SIG-M5 (cell line): ENCODE measurements at places on chromosomes 2 and 18.

DNA sequence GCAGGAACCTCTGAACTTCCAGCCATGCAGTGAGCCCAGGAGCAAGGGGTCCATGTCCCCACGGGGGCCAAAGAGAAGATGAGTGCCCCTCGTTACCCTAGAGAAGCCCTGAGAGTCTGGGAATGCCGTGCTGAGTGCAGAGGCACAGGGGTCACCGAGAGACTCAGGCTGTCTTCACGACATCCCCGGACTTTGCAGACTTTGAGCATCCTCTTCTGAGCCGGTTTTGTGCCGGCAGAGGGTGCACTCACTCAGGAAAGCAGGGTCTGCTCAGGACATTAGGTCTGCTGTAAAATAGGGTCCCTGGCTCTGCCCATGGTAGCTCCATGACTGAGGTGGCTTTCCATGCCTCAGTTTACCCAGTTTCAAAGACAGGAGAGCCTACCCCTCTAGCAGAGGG is 71.0 kb downstream of the GALNT14 start:
- DNase-seq = no peak

GRCh38 chr2:235373171-235373570 is 120.7 kb upstream of the AGAP1 start:
- no peak for DNase-seq

- no peak for DNase-seq
Observed at GRCh38 chr18:32661486-32662299, 111.1 kb downstream of the KLHL14 start.

GRCh38 chr2:62293151-62293489 is 97.2 kb downstream of the B3GNT2 start:
- no peak for DNase-seq

DNA sequence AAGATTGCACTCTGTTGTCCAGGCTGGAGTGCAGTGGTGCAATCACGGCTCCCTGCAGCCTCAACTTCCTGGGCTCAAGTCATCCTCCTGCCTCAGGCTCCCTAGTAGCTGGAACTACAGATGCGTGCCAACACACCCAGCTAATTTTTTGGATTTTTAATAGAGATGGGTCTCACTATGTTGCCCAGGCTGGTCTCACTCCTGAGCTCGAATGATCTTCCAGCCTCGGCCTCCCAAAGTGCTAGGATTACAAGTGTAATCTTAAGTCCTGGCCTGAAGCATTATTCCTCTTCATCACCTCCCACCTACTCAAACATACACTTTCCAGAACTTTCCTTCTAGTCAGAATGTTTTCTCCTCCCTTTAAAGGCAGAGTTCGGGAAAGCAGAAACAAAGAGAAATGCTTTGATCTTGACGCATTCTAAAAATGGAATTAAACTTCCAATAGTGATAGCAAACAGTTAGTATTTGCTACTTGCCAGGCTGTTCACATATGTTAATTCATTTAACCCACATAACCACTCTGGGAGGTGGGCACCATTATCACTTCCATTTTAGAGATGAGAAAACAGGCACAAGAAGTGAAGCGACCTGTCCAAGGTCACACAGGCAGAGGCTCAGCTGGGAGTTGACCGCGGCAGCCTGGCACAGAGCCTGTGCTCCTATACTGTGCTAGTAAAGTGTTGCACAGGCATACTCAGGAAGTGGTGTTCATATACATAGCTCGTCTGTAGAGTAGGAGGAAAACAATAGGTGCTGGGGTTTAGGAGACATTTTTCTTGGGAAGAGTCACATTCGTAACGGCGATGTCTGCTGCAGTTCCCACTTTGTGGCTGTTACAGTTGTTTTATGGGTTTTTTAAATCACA is 24.6 kb downstream of the TEX44 start:
- no peak for DNase-seq

DNA sequence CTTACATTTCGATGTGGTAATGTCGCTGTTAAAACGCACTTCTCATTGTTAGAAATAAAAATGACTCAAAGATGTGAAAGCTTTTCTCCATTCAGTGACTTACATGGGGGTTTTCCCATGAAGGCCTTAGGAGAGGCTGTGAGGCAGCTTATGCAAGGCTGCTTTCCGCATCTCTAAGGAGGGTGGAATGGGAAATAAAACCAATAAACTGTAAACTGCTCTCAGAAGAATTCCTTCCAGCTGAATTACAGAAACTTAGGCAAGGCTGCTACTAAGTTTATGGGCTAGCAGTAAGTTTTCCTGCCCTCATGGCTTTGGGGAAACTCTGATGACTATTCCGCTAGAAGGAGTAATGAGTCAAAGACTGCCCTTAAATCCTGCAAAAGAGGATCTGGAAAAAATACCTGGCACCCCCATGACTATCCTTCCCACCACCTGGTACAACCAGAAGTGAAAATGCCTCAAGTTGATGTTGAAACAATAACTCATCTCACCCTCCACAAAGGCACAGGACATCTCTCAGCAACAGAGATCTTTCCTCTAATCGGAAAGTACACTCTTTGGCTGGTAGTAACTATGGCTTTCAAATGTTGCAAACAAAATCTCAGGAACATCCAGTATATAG is 97.7 kb upstream of the SMAD7 start:
- no peak for DNase-seq

DNA sequence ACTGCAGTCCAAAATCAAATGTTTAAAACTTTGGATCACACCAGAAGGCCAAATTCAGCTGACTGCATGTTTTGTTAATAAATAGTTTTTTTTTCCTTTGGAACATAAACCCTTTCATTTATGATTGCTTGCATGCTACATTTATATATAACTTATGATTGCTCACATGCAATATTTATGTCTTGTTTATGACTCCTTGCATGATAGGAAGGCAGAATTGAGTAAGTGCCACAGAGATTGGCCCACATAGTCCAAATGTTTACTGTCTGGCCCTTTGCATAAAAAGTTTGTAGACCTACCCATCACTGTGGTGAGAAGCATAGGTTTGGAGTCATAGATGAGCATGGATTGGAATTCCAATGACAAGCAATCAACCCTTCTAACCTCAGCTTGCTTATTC is 30.8 kb downstream of the WDFY1 start:
- DNase-seq = no peak

GRCh38 chr2:13919981-13920382 is 712.5 kb upstream of the LRATD1 start:
- DNase-seq = no peak

- DNase-seq = no peak
Observed at GRCh38 chr2:60366135-60366712, 187.2 kb downstream of the BCL11A start.

DNA sequence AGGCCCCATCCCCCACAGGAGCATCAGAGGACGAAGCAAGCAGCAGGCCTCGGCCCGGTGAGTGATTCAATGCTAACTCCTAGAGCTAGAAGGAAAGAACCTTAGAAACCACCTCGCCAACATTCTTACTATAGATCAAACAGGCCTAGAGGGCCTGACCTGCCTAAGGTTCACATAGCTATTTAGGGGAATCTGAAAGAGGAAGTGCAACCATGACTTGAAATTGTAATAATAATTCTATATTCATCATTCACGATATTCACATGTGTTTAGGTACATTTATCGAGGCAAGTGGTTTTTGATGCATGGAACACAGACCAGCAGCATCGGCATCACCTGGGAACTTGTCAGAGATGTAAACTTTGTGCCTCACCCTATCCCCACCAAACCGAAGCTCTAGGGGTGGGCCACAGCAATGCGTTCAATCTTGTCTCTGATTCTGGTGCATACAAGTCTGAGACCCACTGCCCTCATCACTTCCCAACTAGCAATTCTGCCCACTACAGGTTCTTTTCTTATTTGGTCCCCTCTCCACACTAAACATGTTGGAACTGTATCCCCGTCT is 78.0 kb upstream of the DNMT3A start:
- no peak for DNase-seq

- no peak for DNase-seq
Observed at GRCh38 chr2:216775043-216775453, 79.7 kb upstream of the IGFBP5 start.

DNA sequence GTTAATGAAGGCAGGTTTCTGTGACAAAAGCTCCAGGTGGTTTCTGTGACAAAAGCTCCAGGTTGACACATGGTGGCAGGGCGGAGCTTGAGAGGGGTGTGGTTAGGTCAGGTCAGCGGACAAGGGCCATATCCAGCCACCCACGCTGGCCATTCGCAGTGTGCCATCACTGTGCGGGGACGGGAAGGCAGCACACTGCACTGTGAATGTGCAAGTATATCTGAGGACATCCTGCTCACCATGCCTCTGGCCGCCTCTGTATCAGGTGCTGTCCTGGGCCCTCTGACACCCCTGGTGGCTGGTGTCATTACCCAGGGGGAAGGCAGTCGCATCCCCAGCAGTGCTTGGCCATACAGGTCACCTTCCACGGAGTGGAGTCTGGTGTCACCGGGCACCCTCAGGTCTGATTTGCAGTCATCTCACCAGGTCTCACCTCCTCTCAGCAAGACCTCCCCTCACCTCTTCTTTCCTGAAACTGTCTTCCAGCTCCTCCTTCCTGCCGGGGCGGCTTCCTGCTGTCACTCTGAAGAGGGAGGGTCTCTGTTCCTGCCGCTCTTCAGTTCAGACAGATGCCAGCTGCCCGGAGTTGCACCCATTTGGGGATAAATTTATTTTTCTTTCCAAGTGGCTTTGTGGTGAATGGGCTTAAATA is 34.9 kb downstream of the CTIF start:
- no peak for DNase-seq

- DNase-seq = peak; percentile 44
Observed at GRCh38 chr2:10400568-10400977, 47.6 kb downstream of the ODC1 start.

DNA sequence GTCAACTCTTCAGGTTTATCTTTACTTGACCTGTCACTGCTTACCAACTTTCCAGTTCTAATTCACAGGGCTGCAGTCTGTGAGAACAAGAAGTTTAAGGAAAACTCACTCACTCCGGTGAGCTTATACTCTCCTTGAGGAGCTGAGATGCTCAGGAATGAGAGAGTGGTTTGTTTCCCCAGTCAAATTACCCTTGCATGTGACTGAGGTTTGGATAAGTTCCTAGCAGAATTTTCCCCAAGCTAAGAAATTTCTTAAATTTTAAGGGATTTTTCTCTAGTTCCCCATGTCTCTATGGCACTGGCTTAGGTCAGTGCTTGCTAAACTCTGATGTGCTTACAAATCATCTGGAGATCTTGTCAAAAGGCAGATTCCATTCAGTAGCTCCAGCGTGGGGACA is 12.8 kb upstream of the CCDC85A start:
- DNase-seq = no peak

GRCh38 chr2:9122367-9122766 is 84.2 kb upstream of the ASAP2 start:
- no peak for DNase-seq

DNA sequence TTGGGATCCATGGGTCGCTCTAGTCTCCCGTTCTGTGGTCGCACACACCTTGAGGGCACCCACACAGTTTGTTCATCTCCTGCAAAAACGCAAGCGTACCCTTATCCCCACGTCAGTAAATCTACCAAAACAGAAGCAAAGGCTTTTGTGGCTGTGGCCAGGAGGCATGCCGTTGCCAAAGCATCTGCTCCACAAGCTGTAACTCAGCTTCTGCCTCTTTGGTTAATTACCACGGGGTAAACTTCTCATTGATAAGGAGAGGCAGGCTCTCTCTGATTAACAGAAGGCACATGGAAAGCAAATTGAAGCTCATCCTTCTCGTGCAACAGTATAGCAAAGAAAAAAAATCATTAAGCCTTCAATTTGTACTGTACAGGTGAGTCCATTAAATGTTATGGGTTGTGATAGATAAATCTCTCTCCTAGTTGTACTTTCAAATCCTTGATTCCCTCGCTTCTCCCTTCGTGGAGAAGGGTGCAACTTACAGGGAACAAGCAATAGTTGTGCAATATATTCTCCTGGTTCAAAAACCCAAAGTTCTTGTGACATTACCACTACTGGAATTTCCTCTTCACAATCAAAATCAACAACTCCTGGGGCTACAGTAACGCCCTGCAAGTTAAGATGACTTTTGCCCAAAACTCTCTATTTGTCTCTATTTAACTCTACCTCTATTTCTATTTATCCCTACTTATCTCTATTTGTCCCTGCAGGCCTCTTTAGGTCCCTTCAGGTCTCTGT is 10.3 kb downstream of the PECR start:
- DNase-seq = no peak

GRCh38 chr2:197097578-197098366 is 171.3 kb upstream of the PGAP1 start:
- DNase-seq = no peak

DNA sequence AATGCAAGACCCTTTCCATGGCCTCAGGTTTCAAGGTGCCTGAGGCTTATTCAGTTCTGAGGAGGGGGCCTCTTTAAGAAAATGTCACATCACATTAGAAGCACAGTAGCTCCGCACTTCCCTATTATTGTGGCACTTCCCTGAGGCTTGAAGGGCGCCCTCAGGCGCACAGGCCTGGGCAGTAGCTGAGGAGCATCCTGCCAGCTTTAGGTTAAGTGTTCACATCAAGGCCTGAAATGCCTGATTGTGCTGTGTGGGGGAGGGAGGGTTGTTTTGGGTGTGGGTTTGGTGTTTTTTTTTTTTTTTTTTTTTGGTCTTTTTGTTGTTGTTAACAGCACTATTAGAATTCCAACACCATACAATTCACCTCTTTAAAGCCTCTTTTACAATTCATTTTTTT is 107.9 kb downstream of the CABLES1 start:
- DNase-seq = no peak

DNA sequence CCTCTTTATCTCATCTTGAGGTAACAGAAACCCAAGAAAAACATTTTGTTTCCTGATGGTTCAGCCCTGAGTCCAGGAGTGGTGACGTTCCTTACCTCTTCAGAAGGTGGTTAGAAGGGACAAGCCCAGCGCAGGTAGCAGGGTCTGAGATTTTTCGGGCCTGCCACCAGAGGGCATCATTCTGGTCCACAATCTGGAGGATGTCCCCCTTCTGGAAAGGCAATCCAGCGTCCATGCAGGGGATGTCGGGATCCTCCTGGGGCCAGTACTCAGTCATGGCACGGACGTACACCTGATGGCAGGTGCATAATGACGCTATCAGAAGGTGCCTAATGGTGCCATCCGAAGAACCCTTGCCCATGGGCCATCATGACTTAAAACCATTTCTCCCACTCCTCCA is 17.7 kb downstream of the MPP4 start:
- DNase-seq = no peak

GRCh38 chr2:27282892-27283291 is 663 bp downstream of the TRIM54 start:
- DNase-seq = no peak

DNA sequence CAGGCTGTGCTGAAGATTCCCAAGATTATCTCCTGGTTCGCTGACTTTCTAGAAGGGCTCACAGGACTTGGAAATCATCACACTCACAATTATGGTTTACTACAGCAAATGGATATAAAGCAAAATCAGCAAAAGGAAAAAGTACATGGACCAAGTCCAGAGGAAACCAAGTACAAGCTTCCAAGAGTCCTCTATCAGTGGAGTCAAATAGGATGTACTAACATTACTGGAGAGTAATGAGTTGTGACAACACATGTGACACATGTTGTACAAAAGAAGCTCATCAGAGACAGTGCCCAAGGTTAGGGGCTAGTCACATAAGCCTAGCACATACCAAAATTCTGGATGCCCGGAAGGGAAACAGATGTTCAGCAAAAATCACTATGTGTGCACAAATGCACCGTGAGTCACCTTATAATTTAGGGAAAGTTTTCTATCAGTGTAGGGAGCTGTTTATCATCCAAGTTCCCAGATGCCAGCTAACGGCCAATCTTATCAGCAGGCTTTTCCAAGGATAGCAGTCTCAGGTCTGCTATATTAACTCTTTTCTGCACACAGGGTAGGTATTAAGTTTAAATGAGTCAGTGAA is 9.5 kb downstream of the TMEM237 start:
- DNase-seq = no peak
